ENCODE measurements at places on chromosomes 2 and 18.

DNA sequence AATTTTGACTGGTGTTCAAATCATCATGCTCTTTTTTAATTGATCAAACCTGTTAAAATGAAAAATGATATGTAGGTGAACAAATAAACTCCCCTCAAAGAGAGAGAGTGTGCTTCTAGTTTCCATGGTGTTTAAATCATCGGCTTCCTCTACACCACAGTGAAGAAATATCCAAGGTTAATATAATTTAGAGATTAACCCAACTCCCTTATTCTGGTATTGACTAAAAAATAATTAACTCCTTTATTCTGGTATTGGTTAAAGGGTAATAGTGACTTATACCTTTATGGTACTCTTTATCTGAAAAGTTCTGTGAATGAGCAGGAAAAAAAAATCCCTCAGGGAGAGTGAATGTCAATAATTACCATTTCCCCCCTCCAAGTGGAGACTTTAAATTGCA is 93.1 kb downstream of the SPATS2L start:
- DNase-seq = no peak

GRCh38 chr18:51513517-51513916 is 316.0 kb upstream of the MEX3C start:
- no peak for DNase-seq

DNA sequence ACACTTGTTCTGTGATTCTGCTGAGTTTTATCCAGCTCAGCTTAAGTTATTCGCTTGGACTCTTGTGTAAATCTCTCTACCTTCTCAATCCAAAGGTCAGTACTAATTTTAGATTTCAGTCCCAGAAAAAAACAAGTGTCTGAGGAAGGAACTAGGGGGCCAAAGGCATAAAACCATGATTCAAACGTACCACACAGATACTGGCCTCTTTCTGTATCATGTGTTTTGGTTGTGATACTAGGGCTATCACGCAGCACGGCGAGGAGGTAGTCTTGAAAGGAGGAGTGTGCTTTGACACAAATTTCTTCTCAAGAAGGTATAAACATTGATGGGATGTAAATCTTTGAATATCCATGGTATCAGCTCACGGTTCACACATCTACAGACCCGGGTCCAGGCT is 8.3 kb downstream of the SERPINE2 start:
- DNase-seq = no peak

- DNase-seq = no peak
These were observed 17.9 kb downstream of the DAW1 start for GRCh38 chr2:227889336-227889735.

GRCh38 chr2:157421964-157422363 is 21.9 kb downstream of the CYTIP start:
- no peak for DNase-seq

DNA sequence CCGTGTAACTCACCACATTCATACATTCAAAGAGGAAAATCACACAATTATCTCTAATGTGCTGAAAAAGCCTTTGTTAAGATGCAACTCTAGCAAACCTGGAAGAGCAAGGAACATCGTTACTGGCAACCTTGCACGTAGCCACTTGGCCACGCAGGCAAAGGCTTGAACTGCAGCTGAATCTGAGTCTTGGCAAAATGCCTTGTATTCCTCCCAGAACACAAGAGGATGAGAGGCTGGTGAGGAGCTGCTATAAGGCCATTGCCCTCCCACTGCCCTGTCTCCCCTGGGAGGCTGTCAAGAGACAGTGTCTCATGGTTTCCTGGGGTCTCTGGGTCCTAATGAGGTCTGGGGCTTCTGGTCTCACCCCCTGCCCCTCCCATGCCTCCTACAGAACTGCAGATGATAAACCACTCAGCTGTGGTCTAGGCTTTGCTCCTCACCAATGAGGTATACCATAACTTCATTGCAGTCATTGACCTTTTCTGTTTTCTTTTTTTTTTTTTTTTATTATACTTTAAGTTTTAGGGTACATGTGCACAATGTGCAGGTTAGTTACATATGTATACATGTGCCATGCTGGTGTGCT is 141.4 kb downstream of the SPP2 start:
- no peak for DNase-seq

GRCh38 chr18:48917579-48918517 is 32.9 kb downstream of the SMAD7 start:
- DNase-seq = no peak

- no peak for DNase-seq
These were observed 361.0 kb upstream of the NT5C1B start for GRCh38 chr2:18950361-18950851.

- no peak for DNase-seq
These were observed 557.2 kb downstream of the CPS1 start for GRCh38 chr2:211113334-211114175.

DNA sequence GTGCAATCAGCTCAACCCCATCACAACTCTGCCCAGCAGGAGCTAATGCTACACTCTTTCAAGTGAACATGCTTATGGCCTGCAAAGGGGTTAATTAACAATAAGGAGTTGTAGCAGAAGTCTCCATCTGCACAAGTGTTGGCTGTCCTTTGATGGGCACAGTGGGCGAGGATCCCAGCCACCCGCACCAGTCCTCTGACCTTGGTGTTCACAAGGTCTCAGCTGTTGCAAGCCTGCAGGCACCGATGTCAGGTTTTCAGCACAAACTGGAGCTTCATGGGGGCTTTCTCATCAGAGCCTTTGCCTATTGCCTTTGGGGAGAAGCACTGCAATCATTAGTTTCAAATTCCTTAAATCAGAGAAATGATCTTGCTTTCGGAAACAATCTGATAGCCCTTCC is 60.9 kb upstream of the TMEM178A start:
- no peak for DNase-seq

DNA sequence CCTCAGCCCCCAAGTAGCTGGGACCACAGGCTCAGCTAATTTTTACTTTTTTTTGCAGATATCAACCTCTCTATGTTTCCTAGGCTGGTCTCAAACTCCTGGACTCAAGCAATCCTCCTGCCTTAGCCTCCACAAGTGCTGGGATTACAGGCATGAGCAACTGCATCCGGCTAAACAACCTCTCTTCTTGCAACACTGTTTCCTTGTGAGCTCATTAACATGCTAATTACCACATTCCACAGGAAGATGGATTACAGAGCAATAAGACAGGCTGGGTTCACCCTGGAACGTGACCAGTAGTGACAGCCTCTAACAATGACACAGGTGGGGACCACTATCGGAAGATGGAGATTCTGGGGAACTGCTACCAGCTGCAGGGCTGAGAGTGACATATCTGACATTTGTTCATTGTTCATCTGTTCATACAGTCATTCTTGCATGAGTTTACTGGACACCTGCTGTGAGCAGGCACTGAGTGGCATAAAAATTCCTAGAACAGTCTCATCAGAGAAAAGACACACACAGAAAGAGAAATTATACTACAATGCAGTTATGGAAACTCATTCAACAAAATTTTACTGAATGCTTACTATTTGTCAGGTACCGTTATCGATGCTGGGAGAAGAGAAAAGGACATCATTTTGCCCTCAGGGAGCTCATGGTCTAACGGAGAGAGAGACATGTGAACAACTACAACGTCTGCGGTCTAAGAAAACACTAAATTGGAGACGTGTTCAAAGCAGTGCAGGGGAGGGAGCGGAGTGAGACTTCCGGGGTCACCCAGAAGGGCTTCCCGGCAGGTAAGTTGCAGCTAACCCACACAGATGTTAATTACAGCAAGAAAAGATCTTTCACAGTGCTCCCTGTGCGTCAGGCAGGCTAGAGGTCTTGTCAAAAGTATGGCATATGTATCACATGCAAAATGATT is 37.6 kb downstream of the PROC start:
- no peak for DNase-seq

- DNase-seq = no peak
These were observed 161.0 kb downstream of the TWIST2 start for GRCh38 chr2:239008677-239009588.

DNA sequence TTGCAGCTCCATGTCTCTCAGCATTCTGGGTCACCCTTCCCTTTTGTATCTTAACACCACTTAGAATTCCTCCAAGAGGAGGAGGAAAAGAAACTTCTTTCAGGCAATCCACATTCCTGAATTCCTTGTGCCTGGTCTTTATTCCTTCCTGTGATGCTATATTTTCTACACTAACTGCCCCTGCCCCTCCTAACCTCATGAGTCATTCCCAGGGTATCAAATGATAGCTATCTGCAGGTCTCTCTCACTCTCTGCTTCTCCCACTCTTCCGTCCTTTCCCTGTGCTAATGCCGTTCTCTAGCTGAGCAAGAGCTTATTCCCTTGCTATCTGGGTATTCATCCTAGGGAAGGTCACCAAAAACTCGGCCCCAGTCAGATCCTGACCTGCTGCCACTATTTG is 395.0 kb upstream of the TCF4 start:
- no peak for DNase-seq

DNA sequence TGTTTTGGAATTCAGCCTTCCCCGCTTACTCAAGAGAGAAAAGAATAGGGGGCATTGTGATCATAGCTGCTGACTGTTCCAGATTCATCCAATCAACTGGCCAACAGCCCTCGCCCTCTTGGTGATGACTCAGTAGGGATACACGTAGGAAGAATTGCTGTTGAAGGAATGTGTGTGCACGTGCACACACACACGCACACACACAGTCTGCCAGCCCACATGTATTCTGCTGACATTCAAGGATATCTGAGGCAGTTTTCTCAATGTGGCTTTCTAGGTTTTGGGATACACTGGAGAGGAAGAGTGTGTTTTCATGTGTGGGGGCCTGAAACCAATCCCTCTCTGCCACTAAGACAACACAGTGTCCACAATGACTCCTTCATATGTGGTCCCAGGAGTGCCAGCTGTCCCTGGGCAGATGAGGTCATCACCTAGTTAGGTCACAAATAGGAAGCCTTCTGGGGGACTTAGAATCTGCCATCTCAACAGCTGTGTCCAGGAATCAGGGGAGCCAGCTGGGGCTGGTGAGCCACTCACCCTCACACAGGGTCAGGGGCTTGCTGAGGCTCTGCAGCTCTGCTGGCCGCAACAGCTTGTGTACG is 352.6 kb downstream of the SS18 start:
- DNase-seq = no peak

- no peak for DNase-seq
These were observed 29.8 kb upstream of the ACAA2 start for GRCh38 chr18:49843131-49843530.

GRCh38 chr2:100857915-100858314 is 38.0 kb downstream of the NPAS2 start:
- DNase-seq = no peak

GRCh38 chr2:192570788-192571187 is 376.1 kb upstream of the TMEFF2 start:
- no peak for DNase-seq

GRCh38 chr2:138030459-138030858 is 66.2 kb downstream of the HNMT start:
- DNase-seq = no peak

DNA sequence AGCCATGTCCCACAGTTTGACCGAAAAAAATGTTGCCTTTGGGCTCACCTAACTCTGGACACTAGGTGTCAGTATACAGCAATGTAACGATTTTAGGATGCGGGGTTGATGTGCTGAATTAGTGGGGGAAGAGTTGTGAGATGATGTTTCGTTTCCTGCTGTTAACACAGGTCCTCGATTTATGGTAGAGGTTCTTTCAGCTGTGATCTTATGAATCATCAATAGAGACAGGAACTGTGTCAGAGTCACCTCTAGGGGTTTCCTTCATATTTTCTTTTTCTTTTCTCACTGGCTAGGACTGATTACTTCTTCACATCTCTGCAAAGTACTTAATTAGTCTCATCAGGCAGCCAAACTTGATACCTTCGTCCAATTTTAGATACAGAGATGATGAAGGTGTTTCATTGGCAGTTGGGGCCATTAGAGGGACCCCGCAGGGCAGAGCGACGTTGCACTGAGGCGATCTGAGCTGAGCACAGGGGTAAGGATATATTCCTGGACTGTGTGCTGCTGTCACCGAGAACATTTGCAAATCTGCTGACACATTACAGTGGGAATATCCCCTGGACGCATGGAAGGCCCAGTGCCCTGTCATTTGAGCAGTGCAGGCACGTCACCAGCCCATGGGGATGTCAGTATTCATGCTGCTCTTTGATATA is 10.2 kb upstream of the MMADHC start:
- DNase-seq = no peak

DNA sequence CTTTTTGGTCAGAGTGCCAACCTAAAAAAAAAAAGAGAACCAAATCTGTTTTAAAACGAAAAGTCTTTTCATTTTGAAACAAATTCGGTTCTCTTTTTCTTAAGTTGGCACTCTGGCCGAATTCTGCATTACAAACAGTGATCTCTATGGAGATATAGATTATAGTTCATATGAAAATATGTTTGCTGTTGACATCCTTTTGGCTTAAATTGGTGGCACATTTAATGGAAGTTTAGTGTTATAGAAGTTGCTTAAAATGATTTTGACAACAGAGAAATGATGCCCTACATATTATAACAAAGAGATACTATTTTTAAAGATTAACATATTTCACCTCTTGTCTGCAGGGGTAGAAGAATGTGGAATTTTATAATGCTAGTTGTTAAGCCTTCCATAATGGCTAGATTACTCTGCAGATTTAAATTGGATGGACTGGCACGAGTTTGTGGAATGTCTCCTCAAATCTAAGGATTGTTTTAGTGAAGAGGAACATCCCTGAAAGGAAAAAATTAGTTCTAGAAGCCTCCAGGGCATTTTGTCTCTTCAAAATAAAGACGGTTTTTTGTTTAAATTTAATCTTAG is 222.9 kb upstream of the CDH2 start:
- DNase-seq = no peak

GRCh38 chr18:40109252-40110049 is 1845.6 kb upstream of the PIK3C3 start:
- DNase-seq = no peak

Measured in stimulated activated CD8-positive, alpha-beta memory T cell treated with anti-CD3 and anti-CD28 coated beads, Interleukin-7, amount 100 ng/mL, for 1 hour (primary cell).